ENCODE measurements at places on chromosomes 1 and 21.

DNA sequence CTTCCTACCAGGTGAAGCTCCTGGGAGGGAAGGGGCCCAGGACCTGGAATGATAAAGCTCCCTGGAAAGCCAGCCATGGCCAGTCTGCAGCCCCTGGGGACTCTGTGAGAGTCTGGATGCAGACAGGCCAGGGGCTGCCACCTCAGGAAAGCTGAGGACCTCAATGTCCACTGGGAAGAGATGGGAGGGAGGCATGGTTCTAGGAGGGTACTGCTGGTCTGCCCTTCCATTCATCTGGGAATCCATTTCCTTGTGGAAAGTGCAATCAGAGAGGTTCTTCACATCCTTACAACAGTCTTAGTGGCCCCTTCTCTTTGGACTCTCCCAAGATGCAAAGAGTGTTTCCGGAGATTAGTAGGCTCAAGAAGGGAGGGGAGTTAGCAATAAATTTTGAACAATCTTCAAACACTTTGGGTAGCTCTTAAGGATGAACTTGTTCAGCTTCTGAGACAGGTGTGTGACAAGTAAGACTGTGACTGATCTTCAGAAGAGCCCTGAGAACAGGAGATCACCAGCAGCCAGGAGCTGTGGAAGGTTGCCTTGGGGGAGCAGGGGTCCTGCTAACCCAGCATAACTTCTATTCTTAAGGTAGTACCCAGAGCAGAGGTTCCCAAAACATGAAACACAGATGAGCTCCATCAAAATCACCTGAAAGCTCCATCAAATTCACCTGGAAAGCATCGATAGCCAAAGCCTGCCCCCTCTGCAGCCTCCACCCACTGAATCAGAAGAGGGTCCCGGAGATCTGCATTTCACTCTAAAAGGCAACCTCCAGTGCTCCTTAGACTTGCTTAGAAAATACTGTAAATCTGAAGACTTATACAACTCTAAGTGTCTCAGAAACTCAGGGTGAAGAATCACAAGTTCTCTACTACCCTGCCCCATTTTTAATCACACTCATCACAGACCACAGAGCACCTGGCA is 616 bp upstream of the LAX1 start:
- DNase-seq, result no peak

- DNase-seq, result no peak
These were observed 29.1 kb upstream of the NFIA start for GRCh38 chr1:61053226-61053711.

DNA sequence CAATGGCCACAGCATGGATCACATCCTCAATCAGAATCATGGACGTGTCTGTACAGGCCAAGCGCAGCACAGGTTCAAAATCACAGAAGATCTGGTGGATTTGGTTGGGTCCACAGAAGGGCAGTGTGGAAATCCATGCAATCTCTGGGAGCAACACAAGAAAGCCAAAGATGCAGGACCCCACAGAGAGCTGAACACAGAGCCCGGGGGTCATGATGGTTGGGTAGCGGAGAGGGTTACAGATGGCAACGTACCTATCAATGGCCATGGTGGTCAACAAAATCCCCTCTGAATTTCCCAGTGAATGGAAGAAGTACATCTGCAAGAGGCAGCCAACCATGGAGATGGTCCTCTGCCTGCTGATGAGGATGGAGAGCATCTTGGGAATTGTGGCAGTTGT is 3.9 kb upstream of the OR6K3 start:
- DNase-seq, result no peak

GRCh38 chr1:109605381-109605780 is 14.0 kb downstream of the GNAT2 start:
- DNase-seq, result no peak

GRCh38 chr1:7378346-7379130 is 392.6 kb upstream of the VAMP3 start:
- no peak for DNase-seq

GRCh38 chr21:40471103-40471502 is 375.9 kb downstream of the DSCAM start:
- DNase-seq, result no peak

- no peak for DNase-seq
These were observed 146.8 kb downstream of the BEND5 start for GRCh38 chr1:48629867-48630266.

GRCh38 chr1:205533748-205534443 is 29.4 kb downstream of the CDK18 start:
- no peak for DNase-seq

DNA sequence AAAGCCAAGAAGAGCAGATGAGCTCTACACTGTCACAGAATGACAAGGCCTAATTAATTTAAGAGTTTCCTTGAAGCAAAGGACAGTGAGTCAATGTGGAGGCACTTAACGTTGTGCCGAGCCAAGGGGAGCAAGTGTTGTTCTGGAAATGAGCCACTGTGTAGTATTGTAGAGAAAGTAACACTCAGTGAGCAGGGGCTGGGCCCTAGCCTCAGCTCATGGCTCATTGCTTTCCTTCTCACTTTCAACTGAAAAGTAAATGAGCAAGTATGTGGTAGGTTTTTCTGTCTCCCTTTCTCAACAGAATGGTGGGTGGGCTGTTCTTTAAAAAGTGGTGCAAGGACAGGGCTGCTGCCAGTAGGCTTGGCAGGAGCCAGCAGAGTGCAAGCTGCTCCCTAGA is 11.8 kb upstream of the KIAA0040 start:
- DNase-seq, result no peak

GRCh38 chr1:100581096-100581705 is 43.3 kb downstream of the GPR88 start:
- DNase-seq, result no peak

DNA sequence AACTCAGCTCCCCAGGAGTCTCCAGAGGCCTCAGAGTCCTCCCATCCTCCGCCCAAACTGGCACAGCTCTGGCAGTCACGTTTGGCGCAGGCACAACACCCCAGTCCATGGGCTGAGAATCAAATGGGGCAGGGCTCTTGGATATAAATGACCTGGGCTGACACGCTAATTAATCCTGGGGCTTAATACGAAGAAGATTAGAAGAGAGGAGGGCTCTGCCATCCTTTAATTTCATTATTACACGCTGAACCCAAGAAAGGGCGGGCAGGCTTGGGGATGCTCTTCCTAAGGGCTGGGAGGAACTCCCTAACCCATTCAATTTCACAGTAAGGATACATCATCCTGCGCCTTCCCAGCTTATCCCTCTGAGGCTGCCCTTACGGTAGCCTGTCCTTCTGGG is 2.4 kb downstream of the GRIK3 start:
- DNase-seq, result no peak

GRCh38 chr1:183881387-183882131 is 76.6 kb downstream of the RGL1 start:
- DNase-seq, result no peak

DNA sequence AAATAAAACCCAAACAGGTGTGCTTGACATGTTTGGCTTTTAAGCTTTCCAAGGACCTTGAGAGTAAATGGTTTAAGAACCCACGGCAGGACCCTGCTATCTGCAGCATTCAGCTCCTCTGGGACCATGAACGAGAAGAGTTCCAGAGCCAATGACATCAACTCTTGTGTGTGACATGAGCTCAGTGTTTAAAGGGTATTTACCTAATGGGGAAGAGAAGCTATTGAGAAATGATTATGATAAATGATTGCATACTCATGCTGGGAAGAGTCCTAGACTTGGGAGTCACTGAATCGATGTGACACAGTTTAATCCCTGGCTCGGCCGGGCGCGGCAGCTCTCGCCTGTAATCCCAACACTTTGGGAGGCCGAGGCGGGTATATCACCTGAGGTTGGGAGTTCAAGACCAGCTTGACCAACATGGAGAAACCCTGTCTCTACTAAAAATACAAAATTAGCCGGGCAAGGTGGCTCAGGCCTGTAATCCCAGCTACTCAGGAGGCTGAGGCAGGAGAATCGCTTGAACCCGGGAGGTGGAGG is 55.4 kb downstream of the KANK4 start:
- DNase-seq, result no peak

GRCh38 chr1:12356004-12356890 is 126.4 kb downstream of the VPS13D start:
- no peak for DNase-seq

DNA sequence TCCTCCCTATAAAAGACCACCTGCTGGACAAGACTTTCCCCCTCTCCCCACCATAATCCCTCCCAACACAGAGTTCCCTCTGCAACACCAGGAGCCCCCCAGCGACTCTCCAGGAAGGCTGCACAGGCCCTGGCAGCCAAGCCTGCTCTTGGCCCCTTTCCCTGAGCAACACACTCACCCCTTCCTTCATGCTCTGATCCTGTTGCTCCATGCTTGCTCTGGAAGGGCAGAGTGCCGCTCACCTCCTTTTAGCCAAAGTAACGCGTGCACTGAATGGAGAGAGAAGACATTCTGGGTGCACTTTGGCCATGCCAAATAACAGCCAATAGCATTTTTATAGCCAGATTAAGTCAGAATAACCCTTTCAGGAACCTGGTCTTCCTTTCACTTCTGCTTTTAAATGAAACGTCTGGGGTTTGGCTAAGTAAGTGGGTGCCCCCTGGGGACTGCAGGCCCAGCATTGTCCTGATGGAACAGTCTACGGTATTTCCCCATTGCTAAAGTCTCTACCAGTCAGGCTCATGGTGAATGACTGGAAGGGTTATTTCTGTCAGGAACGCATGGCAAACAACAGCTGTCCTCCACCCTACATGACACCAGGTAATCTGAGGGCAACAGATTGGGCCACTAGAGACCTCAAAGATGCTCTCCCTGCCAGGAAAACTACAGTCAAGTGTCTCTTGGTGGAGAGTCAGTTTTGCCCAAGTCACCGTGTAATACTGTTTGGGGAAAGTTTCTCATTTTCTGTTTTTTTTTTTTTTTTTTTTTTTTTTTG is at the start of gene SLC2A5:
Gene SLC2A5 (minus strand): TSS at position 310 of the 775 bp plus-strand sequence. CDS start 99 bp downstream, at position 211.
- DNase-seq, result peak; percentile 61

All from GM12892 (cell line).